ENCODE measurements at places on chromosomes 3 and 15.

GRCh38 chr3:158337110-158337509 lies 227.2 kb downstream of the RSRC1 start:
- no peak for DNase-seq

- DNase-seq, result no peak
These were observed 9.7 kb upstream of the CD80 start for GRCh38 chr3:119569156-119569555.

DNA sequence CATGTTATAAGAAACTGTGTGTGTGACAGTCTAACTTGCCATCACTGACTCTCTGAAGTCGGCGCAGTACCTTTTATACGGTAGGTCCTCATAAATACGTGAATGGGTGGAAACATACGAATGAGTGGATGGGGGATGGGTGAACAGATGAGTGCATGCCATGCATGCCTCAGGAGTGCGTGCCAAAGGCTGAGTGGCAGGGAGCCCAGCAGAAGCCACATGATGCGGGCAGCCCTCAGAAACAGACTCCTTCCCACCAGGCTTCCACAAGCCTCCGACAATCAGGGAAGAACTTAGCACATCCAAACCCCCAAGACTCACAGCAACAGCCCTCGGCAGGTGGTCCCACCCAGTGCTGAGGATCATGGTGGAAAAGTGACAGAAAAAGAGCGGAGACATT lies 16.7 kb downstream of the HCN4 start:
- no peak for DNase-seq

- no peak for DNase-seq
These were observed 28.4 kb downstream of the ANKRD28 start for GRCh38 chr3:15769256-15769915.

DNA sequence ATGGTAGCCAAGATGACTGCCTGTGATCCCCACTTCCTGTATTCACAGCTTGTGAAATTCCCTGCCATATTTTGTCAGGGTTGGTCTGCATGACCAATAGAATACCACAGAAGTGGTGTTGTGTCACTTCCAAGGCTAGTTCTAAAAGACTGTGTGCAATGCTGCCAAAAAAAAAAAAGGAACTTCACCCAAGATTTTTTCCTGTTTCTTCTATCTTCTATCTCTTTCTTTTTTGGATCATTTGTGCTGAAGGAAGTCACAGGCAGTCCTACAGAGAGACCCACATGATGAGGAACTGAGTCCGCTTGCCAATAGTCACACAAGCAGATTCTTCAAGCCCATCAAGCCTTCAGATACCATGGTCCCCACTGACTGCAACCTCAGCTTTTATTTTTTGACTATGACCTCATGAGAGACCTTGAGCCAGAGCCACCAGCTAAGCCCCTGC lies 18.1 kb upstream of the RAF1 start:
- no peak for DNase-seq

DNA sequence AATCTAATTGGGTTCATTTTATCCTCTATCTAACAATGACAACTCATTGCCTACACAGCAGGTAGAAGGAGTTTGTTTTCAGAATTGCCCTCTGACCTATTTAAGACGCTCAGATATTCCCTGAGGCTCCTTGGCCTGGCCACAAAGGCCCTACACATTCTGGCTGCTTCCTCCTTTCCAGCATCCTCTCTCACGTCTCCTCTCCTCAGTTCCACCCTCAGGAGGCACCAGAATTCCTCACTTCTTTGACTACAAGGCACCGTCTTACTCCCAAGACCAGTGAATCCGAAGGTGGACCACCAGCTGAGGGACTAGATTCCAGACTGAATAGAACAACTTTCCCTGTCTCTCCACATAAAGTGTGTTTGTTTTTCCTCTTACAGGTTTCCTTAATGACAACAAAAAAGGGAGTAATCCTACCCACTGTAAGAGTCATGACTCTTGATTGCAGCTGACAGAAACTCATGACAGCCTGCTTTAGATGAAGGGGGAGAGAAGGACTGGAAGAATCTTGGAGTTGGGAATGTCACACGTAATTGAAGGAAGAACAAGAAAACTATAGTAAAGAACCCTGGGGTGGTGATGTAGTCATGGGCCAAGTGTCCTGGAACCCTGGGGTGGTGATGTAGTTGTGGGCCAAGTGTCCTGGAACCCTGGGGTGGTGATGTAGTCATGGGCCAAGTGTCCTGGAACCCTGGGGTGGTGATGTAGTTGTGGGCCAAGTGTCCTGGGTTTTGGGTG lies 22.0 kb upstream of the MUC20 start:
- no peak for DNase-seq

GRCh38 chr3:54917862-54918261 lies 10.0 kb downstream of the LRTM1 start:
- DNase-seq, result no peak

- no peak for DNase-seq
These were observed 15.8 kb downstream of the GRIP2 start for GRCh38 chr3:14524311-14524711.

All from cerebellar nuclear complex (tissue), 1 donor.